ENCODE measurements at places on chromosomes 1 and 21. TPM values are rescaled to one million over a fixed set of nuclear protein-coding genes. Genes with fewer than 3 reads are reported as not detected.

Gene FNDC10
- total RNA-seq: 10.4 TPM

- peak; percentile 85 for DNase-seq
These were observed 55.8 kb downstream of the YARS1 start for GRCh38 chr1:32761253-32761877.

GRCh38 chr1:95742591-95743089, 508.6 kb downstream of the RWDD3 start:
- peak; percentile 78 for DNase-seq

- DNase-seq: peak; percentile 89
These were observed 20.7 kb upstream of the LGALS8 start for GRCh38 chr1:236502972-236503639.

DNA sequence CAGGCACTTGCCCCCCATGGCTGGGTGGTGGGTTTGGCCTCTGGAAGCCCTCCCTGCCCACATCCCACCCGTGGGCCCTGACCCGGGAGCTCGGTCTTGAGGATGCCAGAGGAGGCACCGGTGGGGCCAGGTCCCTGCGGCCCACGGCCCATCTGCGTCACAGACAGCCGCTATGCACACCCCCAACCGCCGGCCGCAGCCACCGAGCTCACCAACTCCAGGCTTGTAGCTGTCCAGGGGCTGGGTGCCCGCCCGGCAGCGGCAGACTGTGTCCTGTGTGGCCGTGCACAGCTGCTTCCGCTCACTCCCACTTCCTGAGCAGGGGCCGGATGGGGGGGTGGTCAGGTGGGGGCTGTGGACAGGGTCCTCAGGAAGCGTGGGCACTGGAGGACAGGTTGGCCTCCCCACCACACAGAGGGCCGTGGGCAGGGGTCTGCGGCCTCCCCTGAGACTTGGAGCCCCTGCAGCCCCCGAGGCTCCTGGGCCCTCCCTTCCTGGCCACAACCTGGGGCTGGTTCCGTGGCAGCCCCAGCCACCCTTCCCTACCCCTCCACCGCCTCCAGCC, 1.1 kb downstream of the TNFRSF4 start:
- no peak for DNase-seq

- no peak for DNase-seq
These were observed 221.1 kb downstream of the KIF26B start for GRCh38 chr1:245375789-245376460.

DNA sequence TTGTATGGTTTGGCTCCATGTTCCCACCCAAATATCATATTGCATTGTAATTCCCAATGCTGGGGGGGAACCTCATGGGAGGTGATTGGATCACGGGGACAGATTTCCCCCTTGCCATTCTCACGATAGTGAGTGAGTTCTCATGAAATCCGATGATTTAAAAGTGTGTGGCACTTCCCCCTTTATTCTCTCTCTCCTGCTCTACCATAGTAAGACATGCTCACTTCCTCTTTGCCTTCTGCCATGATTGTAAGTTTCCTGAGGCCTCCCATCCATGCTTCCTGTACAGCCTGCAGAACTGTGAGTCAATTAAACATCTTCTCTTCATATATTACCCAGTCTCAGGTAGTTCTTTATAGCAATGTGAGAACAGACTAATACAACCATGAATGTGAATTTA, 211.6 kb upstream of the NR5A2 start:
- DNase-seq: no peak

GRCh38 chr1:24142546-24143534, at the start of gene IL22RA1:
Gene IL22RA1 (minus strand): TSS chr1:24143140. CDS start chr1:24143082, 58 bp downstream.
- no peak for DNase-seq

Gene WDTC1
- total RNA-seq: 34.7 TPM

Data from endodermal cell (in vitro differentiated cells).